ENCODE measurements at places on chromosomes 7 and 10.
A peak's percentile ranks its signal among the peaks of the same experiment; 100 is the strongest.

GRCh38 chr10:43131256-43131655, 7.0 kb upstream of the CSGALNACT2 start:
- H3K27ac ChIP-seq: no peak overlapping the region
- DNase-seq: no peak
- H3K4me3 ChIP-seq: no peak overlapping the region
- H3K4me1 ChIP-seq: peaks cover 3% of the 10 kb centered on the region
- H3K27me3 ChIP-seq: no peaks in the 10 kb centered on the region
- no peaks in the 10 kb centered on the region for H3K36me3 ChIP-seq

DNA sequence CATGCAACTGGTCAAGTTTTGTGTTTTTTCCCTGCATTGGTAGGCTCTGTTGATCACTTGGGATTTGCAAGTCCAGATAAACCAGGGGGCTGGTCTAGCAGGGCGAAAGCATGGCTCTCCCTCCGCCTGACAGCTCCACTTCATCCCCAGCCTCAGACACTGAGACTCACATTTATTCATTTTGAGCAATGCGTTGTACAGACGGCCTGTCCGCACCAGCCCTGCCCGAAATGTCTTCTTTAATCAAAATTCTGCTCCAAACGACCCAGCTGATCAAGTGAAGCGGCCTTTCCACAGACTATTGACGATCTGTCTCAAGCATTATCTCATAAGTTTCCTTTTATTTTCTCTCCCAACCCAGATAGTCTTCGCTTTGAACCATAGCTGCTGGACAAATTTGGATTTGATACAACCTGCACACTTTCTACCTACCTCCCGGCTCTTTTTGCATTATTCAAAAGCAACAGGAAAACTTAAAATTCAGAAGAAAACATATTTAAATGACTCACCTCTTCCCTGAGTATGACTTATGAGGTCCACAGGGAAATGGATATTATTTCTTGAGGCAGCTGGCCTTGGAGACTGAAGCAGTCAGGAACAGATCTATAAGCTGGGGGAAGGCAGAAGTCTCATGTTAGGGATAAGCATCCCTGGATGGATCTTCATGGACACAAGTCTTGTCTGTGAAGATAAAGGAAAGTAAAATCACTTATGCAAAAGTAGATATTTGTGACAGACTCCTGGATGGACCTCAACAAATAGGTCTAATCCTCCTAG, 498.9 kb upstream of the MGMT start:
- H3K27ac ChIP-seq: no peak overlapping the region
- H3K36me3 ChIP-seq: no peaks in the 10 kb centered on the region
- H3K4me3 ChIP-seq: no peak overlapping the region
- no peak for DNase-seq
- no peaks in the 10 kb centered on the region for H3K4me1 ChIP-seq

DNA sequence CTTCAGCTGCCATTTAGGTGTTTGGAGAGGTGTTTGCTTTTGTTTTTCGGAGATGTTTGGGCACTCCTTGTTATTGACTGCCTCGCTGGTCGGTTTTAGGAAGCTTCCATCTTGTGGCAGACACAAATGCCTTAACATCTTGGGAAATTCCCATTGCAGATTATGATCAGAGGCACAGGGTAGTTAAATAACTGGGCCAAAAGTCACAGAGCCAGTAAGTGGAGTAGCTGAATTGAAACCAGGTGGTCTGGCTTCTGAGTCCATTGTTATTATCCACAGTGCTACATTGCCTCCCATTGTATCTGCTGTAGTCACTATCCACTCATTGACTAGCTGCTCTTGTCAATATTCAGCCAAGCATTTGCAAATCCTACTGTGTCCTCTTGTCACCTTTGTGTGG, 138.2 kb upstream of the PLPP4 start:
- H3K4me1 ChIP-seq: no peaks in the 10 kb centered on the region
- no peaks in the 10 kb centered on the region for H3K27me3 ChIP-seq
- H3K36me3 ChIP-seq: no peaks in the 10 kb centered on the region
- no peak for DNase-seq
- H3K27ac ChIP-seq: no peak overlapping the region

- H3K27ac ChIP-seq: no peak overlapping the region
- no peaks in the 10 kb centered on the region for H3K36me3 ChIP-seq
- H3K4me1 ChIP-seq: peaks cover 29% of the 10 kb centered on the region
- no peak overlapping the region for H3K4me3 ChIP-seq
These were observed 200.4 kb downstream of the RNLS start for GRCh38 chr10:88382699-88383098.

DNA sequence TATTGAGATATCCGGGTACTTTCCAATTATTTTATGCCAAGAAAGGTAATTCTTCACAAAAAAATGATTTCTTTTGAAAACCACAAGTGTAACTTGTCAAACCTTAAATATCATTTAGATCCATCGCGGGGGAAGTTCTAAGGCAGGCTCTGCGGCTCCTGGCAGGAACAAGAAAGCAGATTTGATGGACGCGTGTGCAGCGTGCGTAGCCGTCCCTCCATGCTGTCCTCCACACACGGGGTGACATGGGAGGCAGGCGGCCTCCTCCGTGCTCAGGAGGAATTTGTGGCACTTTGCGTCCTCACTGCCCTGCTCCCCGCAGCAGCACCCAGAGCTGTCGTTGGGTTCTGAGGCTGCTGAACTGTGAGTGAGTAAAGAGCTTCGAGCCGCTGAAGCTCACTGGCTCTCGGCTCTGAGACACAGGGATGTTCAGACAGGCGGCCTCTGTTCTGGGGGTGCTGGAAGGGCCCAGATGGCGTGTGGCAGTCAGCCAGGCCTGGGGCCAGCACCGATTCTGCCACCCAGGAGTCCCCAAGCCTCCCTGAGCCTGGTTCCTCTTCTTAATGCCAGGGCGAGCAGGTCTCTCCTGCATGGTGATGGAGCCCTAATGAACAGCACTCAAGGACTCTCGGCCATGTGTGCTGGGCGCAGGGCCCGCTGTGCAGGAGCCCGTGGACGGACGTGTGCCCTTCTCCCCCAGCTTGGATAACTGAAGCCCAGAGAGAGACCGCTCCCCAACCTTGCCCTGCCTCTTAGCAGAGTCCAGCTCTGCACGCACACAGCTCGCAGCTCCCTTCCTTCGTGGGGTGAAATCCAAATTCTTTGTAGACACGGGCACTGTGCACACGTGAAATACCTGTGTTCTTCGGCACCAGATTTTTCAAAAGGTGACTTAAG, 185.4 kb upstream of the SHH start:
- H3K36me3 ChIP-seq: no peaks in the 10 kb centered on the region
- H3K27ac ChIP-seq: no peak overlapping the region
- DNase-seq: no peak
- no peaks in the 10 kb centered on the region for H3K27me3 ChIP-seq

GRCh38 chr10:88642963-88643362, 21.3 kb upstream of the LIPF start:
- no peak overlapping the region for H3K4me3 ChIP-seq
- H3K4me1 ChIP-seq: no peaks in the 10 kb centered on the region

- no peak overlapping the region for H3K4me3 ChIP-seq
- no peak overlapping the region for H3K27ac ChIP-seq
- no peaks in the 10 kb centered on the region for H3K27me3 ChIP-seq
These were observed 1255.7 kb upstream of the LRRTM3 start for GRCh38 chr10:65670087-65670486.

GRCh38 chr10:110556969-110557601, 10.4 kb upstream of the SMC3 start:
- no peaks in the 10 kb centered on the region for H3K27me3 ChIP-seq
- no peaks in the 10 kb centered on the region for H3K4me1 ChIP-seq
- H3K4me3 ChIP-seq: no peak overlapping the region
- H3K27ac ChIP-seq: no peak overlapping the region
- no peaks in the 10 kb centered on the region for H3K36me3 ChIP-seq
- no peak for DNase-seq

DNA sequence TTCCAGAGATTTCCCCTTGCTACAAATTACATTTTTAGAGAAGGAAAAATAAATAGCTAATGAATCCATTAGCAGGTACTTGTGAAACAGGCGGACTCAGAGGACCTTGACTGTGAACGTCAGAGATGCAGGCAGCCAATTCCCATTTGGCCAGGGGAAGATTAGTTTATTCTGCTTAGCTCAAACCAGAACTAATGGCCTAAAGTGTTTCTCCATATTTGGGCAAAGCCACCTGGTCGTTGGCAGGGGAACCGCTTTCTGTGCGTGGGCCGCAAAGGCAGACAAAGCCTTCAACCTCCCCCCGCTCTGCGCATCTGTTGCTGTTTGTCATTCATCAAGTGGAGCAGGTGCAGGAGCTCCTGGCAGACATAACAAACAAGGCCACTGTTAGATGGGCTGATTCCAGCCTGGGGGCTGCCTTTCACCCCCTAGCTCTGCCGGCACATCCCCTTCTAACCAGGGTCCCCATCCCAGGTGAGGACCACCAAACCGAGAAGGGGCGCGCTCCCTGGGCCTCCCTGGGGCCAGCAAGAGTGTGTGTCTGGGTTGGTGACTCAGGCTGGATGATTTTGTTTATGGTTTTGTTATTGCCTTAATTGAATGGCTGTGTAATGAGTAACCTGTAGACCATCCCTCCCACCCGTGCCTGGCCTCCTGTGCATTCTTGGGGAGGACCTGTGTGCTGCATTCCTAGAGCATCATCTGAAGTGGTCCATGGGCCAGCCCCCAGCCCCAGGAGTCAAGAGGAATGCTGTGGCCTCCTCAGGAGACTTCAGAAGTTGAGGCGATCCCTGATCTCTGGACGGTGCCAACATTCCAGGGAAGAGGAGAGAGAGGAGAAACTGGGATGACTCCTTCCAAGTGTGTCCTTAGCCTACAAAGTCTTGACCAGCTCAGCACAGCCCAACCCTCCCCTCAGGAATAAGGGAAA, 14.5 kb upstream of the CPA1 start:
- no peak for DNase-seq
- H3K27ac ChIP-seq: no peak overlapping the region
- H3K27me3 ChIP-seq: no peaks in the 10 kb centered on the region
- H3K4me1 ChIP-seq: no peaks in the 10 kb centered on the region
- H3K4me3 ChIP-seq: no peak overlapping the region
- H3K36me3 ChIP-seq: no peaks in the 10 kb centered on the region

- peaks cover 4% of the 10 kb centered on the region for H3K27me3 ChIP-seq
- H3K4me1 ChIP-seq: no peaks in the 10 kb centered on the region
- no peak overlapping the region for H3K27ac ChIP-seq
- H3K4me3 ChIP-seq: no peak overlapping the region
- no peaks in the 10 kb centered on the region for H3K36me3 ChIP-seq
- DNase-seq: peak; percentile 2
These were observed 16.1 kb upstream of the LAMB4 start for GRCh38 chr7:108146070-108146842.

DNA sequence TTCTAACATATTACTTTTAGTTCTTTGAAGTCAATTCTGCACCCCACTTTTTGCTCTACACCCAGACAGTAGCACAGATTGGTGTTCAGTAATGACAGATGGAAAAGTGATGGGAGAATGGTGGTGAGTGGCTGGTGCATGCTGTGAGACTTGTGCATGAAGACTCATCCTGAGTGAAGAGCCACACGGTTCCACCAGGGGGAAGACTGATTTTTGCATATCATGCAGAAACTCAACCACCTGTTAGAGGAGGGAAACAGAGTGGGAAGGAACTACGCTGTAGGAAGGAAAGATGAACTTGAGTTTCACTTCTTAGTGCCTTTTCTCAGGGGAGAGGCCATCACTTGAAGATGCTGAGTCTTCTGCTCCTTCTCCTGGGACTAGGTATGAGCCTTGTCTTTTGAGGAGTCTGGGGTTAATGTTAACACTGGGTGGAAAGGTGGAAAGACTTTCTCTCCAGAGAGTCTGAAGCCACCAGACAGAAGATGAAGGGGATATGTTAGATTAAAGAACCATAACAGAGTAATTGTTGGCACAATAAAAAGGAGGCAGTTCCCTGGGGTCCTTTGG, 9.3 kb upstream of the PRSS1 start:
- no peaks in the 10 kb centered on the region for H3K27me3 ChIP-seq
- no peaks in the 10 kb centered on the region for H3K36me3 ChIP-seq
- DNase-seq: no peak
- H3K4me1 ChIP-seq: no peaks in the 10 kb centered on the region
- H3K4me3 ChIP-seq: no peak overlapping the region

- H3K4me1 ChIP-seq: no peaks in the 10 kb centered on the region
- no peak for DNase-seq
- H3K36me3 ChIP-seq: no peaks in the 10 kb centered on the region
- H3K4me3 ChIP-seq: no peak overlapping the region
These were observed 6.2 kb upstream of the MRC1 start for GRCh38 chr10:17802976-17803375.

GRCh38 chr7:67422601-67423000, 426.0 kb downstream of the TYW1 start:
- H3K36me3 ChIP-seq: no peaks in the 10 kb centered on the region
- H3K27me3 ChIP-seq: no peaks in the 10 kb centered on the region
- H3K27ac ChIP-seq: no peak overlapping the region
- DNase-seq: no peak
- no peak overlapping the region for H3K4me3 ChIP-seq

DNA sequence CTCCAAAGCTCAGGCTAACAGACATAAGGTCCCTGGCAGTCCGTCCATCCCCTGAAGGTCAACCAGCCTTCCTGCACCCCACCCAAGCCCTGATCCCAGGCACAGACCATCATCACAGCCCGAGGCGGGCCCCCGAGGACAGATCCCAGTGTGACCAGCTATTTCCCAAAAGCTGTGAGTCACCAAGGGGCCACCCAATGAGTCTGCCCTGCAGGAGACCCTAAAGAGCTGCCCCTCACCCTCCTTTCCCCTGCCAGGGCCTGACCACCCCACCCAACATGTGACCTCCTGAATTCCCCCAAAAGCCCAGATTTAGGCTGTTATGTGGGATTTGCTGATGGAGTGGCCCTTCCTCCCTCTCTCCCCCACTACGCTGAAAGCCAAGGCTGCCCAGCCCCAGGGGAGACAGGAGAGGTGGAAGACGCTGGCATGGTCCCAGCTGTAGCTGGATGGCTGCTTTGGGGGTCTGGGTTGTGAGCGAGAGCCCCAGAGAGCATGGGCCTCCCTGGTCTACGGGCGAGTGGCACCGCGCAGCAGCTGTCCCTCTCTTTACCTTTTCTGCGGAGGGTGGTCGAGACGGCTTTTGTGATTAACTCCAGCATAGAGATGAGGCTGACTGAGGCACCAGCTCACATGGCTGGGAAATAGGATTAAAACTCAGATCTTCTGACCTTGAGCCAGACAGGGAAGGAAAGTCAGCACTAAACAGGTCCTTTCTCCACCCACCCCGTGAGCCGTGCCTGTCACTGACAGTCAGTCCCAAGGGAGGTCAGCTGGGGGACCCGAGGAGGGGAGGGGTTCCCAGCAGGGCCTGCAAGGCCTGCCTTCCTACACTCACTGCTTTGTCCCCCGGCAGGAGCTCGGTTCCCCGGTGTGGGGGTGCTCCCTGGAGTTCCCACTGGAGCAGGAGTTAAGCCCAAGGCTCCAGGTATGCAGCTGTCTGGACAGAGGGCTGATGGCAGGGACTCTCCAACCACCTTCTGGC, 16.7 kb downstream of the ELN start:
- no peaks in the 10 kb centered on the region for H3K27me3 ChIP-seq
- DNase-seq: no peak
- H3K4me1 ChIP-seq: no peaks in the 10 kb centered on the region
- H3K4me3 ChIP-seq: no peak overlapping the region
- H3K36me3 ChIP-seq: no peaks in the 10 kb centered on the region
- H3K27ac ChIP-seq: no peak overlapping the region
